ENCODE measurements at places on chromosomes 11 and 22.

- DNase-seq: peak; percentile 34
Observed at GRCh38 chr11:26297189-26297975, 34.5 kb upstream of the ANO3 start.

DNA sequence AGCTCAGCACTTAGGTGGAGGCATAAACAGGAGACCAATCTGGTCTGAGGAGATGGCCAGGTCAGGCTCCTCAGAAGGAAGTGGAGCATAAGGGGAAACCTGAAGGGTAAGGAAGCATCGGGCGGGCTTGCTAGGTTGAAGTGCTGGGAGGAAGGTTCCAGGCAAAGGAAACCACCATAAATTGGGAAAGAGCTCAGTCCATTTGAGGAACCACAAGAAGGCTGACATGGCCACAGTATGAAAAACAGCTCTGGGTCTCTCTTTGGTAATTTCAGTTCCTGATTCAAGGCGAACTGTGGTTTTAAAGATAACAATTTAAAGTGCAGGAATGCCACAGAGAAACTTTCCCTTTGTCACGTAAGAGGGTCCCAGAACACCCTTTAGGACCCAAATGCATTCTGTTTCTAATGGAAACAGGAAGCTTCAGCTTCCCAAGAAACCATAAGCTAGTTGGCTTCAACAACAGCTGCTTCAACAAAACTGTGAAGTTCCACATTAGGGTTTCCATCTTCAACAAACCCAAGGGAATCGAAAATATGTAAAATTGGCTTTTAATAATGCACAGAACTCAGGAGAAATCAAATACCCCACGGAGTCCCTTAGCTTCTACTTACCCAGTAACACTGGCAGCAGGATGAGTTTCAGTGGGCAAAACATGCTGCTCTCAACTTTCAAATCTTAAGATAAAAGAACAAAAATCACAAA lies 10.4 kb downstream of the JAML start:
- no peak for DNase-seq

DNA sequence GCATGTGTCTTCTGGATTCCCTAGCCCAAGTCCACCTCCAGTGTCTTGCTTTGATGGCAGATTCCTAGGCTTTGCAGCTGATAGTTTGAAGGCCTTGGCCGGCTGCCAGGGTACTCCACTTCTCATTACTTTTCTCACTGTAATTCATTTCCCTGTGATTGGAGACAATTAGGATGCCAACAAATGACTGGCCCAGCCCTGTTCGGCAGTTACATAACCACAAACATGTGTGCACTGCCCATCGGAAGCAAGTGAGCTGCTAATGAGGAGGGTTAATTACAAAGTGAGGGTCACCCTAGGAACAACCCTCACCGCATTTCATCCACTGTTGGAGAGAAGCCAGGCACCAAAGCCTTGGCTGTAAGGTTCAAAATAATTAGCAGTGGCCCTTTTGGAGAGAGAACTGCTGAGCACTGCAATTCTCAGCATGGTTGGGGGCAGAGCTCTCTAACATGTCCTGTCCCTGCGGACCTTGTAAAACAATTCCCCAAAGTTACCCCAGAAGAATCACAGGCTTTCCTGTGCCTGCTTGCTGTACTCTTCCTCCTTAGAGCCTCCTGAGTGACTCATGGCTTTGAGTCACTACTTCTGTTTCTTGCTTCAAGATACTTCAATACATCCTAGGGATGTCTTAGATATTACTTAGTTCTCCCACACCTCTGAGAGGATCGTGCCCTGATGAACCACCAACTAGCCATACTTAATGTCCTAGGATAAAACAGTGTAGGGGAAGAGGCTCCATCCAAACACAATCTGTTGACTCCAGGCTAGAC lies 109.7 kb upstream of the GALNT18 start:
- no peak for DNase-seq

GRCh38 chr11:31798554-31799434 lies 12.3 kb downstream of the PAX6 start:
- DNase-seq: no peak

GRCh38 chr11:122220321-122220720 lies 104.3 kb upstream of the BLID start:
- no peak for DNase-seq

DNA sequence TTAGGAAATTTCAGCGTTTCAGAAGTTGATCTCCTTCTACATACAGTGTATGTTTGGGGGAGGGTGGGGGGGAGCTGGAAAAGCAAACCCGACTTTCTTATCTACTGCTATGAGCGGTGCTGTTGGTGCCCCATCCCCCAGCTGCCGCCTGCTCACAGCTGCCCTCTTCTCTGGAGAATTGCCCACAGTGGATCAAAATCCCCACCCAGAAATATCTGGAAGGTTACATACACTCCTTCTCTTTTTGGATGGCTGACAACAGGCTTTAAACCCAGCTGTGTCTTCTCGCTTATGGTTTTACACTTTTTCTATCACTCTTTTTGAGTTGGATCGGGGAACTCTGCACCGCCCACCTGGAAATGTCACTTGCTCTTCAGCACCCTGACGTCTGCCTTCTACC lies 56.4 kb downstream of the DHCR7 start:
- DNase-seq: no peak

DNA sequence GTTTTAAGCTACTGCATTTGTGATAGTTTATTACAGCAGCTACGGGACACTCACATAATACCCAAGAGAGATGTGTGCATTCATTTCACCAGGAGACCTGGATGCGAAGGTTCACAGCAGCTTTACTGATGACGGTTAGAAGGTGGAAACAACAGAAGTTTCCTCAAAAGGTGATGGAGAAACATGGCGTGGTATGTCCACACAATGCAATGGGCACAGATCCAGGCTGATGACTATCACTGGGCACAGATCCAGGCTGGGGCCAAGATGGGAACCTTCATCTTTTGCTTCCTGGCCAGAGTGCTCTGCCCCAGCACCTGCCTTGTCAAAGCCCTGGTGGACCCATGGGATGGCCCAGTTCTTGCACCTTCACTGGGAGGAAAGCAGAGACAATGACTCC lies 30.6 kb upstream of the RFPL3 start:
- peak; percentile 20 for DNase-seq

GRCh38 chr22:36964106-36964505 lies 50.7 kb downstream of the CSF2RB start:
- DNase-seq: no peak

DNA sequence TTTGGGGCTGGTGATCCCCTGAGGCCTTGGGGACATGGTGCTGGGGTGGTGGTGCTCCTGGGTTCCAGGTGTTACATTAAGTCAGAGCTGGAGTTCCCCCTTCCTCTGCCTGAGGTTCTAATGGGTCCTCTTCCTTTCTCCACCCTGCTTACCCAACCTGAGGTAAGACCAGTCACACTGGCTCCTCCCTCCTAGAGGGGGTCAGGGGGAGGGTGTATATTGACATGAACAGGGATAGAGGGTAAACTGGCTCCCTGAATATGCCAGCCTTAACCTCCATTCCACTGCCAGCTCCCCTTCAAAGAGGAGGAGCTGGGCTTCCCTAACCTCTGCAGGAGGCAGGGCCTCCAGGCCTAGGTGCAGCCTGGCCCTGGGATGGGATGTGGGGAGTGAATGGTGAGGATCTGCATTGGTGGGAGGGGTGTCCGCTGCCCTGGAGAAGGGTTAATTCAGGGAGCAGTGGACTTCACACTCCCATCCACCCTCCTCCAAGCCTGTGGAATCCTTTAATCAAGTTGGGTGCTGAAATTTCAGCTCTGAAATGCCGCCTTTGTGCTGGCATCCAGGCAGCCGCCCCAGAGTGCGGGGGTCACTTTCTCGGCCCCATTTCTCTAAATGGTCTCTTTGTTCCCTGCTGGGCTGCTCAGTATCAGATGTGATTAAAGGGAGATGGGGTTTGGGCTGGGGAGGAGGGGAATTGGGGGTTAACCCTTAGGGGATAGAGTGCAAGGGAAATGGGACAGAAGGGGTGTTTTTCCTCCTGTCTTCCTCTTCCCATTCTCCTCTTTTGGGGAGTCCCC lies 15.2 kb downstream of the POLR2F start:
- no peak for DNase-seq

- no peak for DNase-seq
Observed at GRCh38 chr11:113332023-113332422, 17.6 kb downstream of the TTC12 start.
